Neural crest cell (in vitro differentiated cells): ENCODE measurements at places on chromosomes 4 and X. TPM values are rescaled to one million over a fixed set of nuclear protein-coding genes. Genes with fewer than 3 reads are reported as not detected.

GRCh38 chrX:41353985-41354384 is 20.0 kb downstream of the DDX3X start:
- H3K4me3 ChIP-seq = no peak overlapping the region
- DNase-seq = no peak
- H3K4me1 ChIP-seq = no peaks in the 10 kb centered on the region
- H3K27ac ChIP-seq = no peak overlapping the region
- peaks cover 2% of the 10 kb centered on the region for H3K36me3 ChIP-seq
- no peaks in the 10 kb centered on the region for H3K27me3 ChIP-seq

GRCh38 chr4:95429416-95429815 is 119.4 kb downstream of the UNC5C start:
- H3K4me3 ChIP-seq = no peak overlapping the region
- no peak for DNase-seq
- H3K27me3 ChIP-seq = peaks cover 83% of the 10 kb centered on the region
- peaks cover 74% of the 10 kb centered on the region for H3K4me1 ChIP-seq
- peaks cover 9% of the 10 kb centered on the region for H3K36me3 ChIP-seq
- H3K27ac ChIP-seq = no peak overlapping the region

GRCh38 chr4:79621061-79621460 is 213.0 kb upstream of the GK2 start:
- no peaks in the 10 kb centered on the region for H3K36me3 ChIP-seq
- H3K4me1 ChIP-seq = no peaks in the 10 kb centered on the region
- no peaks in the 10 kb centered on the region for H3K27me3 ChIP-seq
- H3K27ac ChIP-seq = no peak overlapping the region

GRCh38 chr4:25234390-25235370 is 847 bp downstream of the PI4K2B start:
- H3K27me3 ChIP-seq = no peaks in the 10 kb centered on the region
- H3K27ac ChIP-seq = no peak overlapping the region
- H3K4me1 ChIP-seq = peaks cover 9% of the 10 kb centered on the region
- H3K4me3 ChIP-seq = peak overlapping the region; percentile 90
- DNase-seq = peak; percentile 41

DNA sequence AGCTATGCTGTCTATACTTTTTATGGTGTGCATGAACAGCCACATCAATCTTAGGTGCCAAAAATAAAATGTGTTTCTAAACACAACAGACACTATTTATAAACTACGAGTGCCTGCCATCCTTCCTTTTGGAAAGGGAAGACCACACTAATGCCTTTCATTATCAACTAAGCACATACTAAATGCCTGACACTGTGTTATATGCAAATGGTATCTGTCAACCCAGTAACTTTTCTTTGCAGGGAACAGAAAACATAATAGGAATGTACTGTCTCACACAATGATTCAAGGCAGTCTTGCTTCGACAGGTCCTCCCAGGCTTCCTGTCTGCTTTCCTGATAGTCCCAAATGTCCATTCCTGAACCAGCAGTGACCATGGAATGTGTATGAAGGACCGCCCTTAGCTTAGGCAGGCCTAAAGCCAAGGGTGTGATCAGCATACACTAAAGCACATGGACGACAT is 43.8 kb downstream of the ADGRA3 start:
- peaks cover 29% of the 10 kb centered on the region for H3K36me3 ChIP-seq
- H3K4me1 ChIP-seq = peaks cover 19% of the 10 kb centered on the region
- no peaks in the 10 kb centered on the region for H3K27me3 ChIP-seq
- no peak overlapping the region for H3K27ac ChIP-seq

DNA sequence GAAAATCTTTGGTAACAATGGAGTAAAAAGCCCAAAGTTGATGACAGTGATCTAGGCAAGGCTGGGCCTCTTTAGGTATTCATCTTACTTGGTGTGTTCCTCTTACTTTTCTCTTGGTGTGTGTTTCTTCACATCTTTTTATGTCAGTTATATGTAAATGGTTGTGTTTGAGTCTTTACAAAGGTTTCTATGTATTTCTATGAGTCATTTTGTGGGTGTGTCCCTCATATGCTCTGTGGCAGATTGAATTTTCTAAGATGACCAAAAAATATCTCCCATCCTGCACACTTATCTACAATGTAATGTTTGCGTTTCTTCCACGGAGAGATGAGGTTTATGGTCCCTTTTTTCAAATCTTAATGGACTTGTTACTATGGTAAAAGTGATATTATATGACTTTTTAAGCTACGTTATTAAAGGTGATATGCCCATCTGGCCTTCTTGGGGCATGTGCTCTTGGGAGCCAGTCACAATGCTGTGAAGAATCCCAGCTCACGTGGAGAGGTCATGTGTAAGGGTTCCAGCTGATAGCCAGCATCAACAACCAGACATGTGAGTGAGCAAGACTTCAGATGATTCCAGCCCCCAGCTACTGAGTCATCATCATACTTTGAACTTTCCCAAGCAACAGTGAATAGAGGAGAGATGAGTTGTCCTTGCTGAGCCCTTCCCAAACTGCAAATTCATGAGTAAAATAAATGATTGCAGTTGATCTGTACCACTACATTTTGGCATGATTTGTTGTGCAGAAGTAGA is 126.9 kb downstream of the CBLL2 start:
- H3K4me3 ChIP-seq = no peak overlapping the region
- H3K27ac ChIP-seq = no peak overlapping the region
- no peak for DNase-seq
- no peaks in the 10 kb centered on the region for H3K36me3 ChIP-seq
- no peaks in the 10 kb centered on the region for H3K27me3 ChIP-seq

DNA sequence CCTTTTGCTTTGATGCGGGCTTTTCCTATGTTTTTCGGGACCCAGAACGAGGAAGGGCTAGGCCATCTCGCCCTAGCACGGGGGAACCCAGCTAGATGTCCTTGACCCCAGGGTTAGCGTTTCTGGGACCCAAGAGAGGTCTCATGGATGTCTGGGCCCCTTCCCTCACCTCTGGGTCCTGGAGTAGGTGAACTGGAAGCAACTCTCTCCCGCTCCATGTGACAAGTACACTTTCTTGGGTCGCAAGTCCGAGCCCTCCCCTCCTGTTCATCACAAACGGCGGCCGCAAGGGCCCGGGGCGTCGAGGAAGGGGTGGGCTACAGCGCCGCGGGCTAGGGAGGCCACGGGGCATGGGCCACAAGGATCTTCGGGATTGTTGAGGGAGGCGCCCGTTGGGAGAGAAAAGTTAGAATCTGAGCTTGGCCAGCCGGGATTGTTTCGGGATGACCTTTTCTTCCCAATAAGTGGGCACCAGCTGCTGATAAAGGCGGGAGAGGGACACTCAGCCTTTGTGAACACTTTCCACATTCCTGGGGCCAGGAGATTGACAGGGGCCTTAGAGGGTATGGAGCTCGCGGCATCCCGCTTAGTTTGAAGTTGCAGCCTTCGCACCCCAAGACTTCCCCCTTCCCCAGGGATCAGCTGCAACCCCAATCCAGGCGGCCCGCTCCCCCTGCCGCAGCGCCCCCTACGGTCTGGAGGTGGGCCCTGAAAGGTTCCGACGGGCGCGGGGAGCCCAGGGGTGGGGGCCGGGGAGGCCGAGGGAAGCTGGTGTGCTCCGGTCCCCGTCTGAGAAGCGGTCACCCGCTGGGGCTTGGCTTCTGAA is 136.9 kb upstream of the ZIC3 start:
- H3K27ac ChIP-seq = no peak overlapping the region
- DNase-seq = no peak
- peaks cover 86% of the 10 kb centered on the region for H3K27me3 ChIP-seq
- no peak overlapping the region for H3K4me3 ChIP-seq
- peaks cover 14% of the 10 kb centered on the region for H3K4me1 ChIP-seq

DNA sequence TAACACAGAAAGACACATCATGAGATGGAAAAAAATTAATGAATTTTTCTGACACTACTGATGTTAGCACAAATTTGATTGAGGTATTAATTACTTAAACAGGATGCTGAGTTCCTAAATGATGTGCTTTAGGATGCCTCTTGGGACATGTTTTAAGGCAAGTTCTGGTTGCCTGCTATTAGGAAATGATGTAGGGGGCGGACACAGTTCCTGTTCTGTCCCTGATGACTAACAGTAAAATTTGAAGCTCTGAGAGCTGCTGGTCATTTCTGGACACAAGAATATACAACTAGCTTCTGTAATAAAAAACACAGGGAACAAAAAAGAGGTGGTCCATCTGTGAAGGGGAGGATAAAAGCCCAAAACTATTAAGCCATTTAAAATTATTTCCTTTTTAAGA is 163.2 kb upstream of the ETNPPL start:
- DNase-seq = no peak
- H3K36me3 ChIP-seq = peaks cover 4% of the 10 kb centered on the region
- no peak overlapping the region for H3K4me3 ChIP-seq
- H3K27ac ChIP-seq = no peak overlapping the region
- no peaks in the 10 kb centered on the region for H3K27me3 ChIP-seq

GRCh38 chrX:132908891-132909290 is 49.5 kb downstream of the HS6ST2 start:
- peaks cover 9% of the 10 kb centered on the region for H3K4me1 ChIP-seq
- DNase-seq = no peak
- H3K36me3 ChIP-seq = peaks cover 10% of the 10 kb centered on the region
- no peak overlapping the region for H3K27ac ChIP-seq
- no peak overlapping the region for H3K4me3 ChIP-seq

DNA sequence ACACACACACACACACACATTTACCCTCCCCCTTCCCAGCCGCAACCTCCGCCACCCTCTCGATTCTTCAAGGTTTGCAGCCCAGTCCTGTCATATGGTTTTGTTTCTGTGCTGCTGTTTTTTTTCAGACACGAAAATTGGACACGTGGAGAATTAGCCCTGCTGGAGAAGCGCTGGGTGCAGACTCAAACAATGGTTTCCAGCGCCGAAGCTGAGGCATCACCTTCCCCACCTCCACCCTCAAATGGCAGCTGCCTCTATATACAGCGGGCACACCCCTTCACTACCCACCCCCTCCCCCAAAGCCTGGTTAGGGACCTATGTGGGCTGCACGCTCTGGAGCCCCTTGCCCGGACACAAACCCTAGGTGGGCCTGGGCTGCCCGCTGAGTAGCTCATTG is 87.9 kb downstream of the BCOR start:
- DNase-seq = no peak
- H3K4me3 ChIP-seq = peak overlapping the region; percentile 86
- H3K27ac ChIP-seq = peak overlapping the region; percentile 86
- H3K36me3 ChIP-seq = no peaks in the 10 kb centered on the region
- peaks cover 57% of the 10 kb centered on the region for H3K4me1 ChIP-seq
- H3K27me3 ChIP-seq = peaks cover 46% of the 10 kb centered on the region

- peaks cover 5% of the 10 kb centered on the region for H3K4me1 ChIP-seq
- H3K27me3 ChIP-seq = no peaks in the 10 kb centered on the region
- no peak for DNase-seq
- no peak overlapping the region for H3K4me3 ChIP-seq
These were observed 14.8 kb upstream of the FAT1 start for GRCh38 chr4:186738421-186738820.

DNA sequence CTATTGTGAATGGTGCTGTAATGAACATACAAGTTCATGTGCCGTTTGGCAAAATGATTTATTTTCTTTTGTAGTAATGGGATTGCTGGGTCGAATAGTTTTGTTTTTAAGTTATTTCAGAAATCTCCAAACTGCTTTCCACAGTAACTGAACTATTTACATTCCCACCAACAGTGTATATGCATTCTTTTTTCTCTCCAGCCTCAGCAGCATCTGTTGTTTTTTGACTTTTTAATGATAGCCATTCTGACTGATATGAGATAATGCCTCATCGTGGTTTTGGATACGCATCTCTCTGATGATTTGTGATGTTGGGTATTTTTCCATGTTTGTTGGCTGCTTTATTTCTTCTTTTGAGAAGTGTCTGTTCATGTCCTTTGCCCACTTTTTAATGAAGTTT is 246.3 kb upstream of the ADGRL3 start:
- H3K4me1 ChIP-seq = no peaks in the 10 kb centered on the region
- no peaks in the 10 kb centered on the region for H3K36me3 ChIP-seq
- no peak for DNase-seq

- DNase-seq = no peak
- H3K36me3 ChIP-seq = no peaks in the 10 kb centered on the region
- H3K27me3 ChIP-seq = no peaks in the 10 kb centered on the region
- no peak overlapping the region for H3K27ac ChIP-seq
- peaks cover 29% of the 10 kb centered on the region for H3K4me1 ChIP-seq
These were observed 38.5 kb downstream of the GPM6A start for GRCh38 chr4:175773566-175773965.

DNA sequence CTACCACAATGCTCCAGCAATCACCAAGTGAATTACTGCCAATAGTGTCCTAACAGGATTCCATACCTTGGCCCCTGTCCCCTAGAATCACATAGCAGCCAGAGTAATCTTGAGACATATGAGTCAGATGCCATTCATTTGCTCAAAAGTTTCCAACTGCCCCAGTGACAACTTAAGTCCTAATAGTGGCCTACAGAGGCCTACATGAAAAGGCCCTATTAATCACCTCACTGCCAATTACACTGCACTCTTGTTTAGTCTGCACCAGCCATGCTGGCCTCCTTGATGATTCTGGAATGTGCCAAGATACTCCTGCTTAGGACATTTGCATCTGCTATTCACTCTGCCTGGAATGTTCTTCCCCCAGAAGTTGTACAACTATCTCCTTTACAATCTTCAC is 130.7 kb downstream of the NR3C2 start:
- H3K27ac ChIP-seq = no peak overlapping the region
- peaks cover 2% of the 10 kb centered on the region for H3K36me3 ChIP-seq
- no peaks in the 10 kb centered on the region for H3K27me3 ChIP-seq
- DNase-seq = no peak
- no peaks in the 10 kb centered on the region for H3K4me1 ChIP-seq

DNA sequence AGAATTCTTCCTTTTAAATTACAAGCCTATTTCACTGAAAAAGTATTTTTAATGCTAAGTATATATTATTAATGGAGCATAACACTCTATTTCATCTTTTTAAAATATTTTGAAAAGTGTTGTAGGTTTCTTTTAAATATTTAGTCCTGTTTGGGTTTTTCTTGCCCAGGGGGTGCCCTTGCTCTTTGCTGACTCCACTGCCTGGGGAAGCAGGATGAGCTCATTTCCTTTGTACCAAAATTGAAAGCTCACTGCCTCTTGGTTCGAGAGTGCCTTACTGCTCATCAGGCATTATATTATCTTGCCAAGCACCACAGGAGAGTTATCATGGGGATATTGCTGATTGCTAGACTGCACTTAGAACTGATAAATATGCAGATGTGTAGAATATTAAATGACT is 819.2 kb downstream of the PCDH18 start:
- DNase-seq = no peak
- H3K4me3 ChIP-seq = no peak overlapping the region
- H3K4me1 ChIP-seq = no peaks in the 10 kb centered on the region
- H3K36me3 ChIP-seq = no peaks in the 10 kb centered on the region

Gene RAB40AL
- 0.59 and 0.68 TPM in 2 replicates for total RNA-seq

Gene ATP2B3
- total RNA-seq = 0.05 and 0.11 TPM in 2 replicates

Gene DRD5
- not detected in 2 replicates for total RNA-seq
